ENCODE measurements at places on chromosomes 7 and 10.
A peak's percentile ranks its signal among the peaks of the same experiment; 100 is the strongest.

GRCh38 chr10:34024693-34025425 is 690.4 kb upstream of the NRP1 start:
- no peak for DNase-seq

- DNase-seq = no peak
Measured at GRCh38 chr7:78172933-78173591, 374.5 kb downstream of the PHTF2 start.

DNA sequence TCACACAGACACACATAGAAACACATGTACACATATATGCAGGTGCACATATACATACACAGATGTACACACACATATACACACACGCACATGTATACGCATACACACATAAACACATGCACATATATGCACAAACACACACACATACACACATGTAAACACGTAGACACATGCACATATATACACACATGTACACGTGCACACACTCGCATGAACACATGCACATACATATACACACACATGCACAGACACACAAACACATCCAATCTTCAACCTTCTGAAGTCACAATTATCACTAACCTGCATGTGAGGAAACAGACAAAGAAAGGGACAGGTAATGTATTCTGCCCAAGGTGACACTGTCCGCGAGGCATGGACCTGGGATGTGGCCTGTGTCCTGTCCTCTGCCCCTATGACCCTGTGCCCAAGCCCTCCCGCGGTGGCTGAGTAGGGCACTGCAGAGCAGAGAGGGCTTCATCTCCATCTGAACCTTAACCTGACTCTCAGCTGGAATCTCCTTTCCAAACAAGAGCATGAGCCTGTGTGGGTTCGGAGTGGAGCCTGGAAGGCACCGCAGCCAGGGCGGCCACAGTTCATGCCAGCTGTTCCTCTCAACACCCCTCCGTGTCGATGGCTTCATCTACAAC is 660.9 kb downstream of the SDK1 start:
- no peak for DNase-seq

GRCh38 chr7:69403169-69403568 is 195.1 kb upstream of the AUTS2 start:
- DNase-seq = no peak

- no peak for DNase-seq
Measured at GRCh38 chr10:127974911-127975310, 68.0 kb downstream of the PTPRE start.

GRCh38 chr7:363626-364025 is 73.7 kb downstream of the FOXL3 start:
- no peak for DNase-seq

GRCh38 chr10:128843972-128844371 is 623.1 kb upstream of the MGMT start:
- DNase-seq = no peak

GRCh38 chr7:46939089-46939488 is 642.8 kb downstream of the TNS3 start:
- DNase-seq = no peak

- no peak for DNase-seq
Measured at GRCh38 chr10:71237843-71238623, 25.7 kb downstream of the UNC5B start.

DNA sequence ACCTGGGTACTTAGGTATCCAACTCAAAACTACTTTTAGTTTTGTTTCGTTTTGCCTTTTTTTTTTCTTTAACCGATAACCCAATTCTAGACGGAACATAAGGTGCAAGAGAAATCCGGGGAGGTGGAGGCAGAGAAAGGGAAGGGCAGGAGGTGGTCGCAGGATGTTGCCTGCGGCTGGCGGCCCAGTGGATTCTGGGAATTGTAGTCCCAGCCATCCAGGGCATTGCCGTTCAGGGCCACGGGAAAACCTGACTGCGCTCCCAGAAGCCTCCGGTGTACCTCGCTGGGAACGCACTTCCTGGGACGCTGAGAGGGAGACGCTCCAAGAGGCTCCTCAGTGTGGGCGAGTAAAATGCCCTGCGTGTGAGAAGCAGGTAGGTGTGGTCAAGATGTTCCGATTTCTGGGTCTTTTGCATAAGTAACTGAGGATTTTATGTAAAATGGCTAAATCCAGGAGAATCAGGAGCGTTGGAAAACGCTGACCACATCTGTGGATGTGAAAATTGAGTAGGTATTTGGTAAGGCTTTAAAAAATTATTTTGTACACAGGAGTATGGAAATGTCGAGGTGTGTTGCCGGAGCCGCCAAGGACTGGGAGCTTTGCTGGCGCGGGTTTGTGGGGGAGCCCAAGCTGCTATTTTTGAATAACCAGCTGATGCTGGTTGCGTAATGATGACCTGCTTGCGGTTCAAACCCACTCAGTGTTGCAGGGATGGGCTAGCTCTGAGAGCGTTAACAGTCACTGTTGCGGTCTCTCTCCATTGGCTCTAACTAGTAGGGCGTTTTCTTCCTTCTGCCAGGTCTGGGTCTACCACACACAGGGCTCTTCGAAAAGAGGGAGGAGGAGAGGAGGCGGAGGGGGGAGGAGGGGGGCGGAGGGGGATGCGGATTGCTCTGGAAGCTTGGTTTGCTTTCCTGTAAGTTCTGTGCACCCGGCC is at the start of gene CLDN12:
Gene CLDN12, plus strand, starts transcription at position 288 of the 940 bp plus-strand sequence. CDS start 9,216 bp downstream, outside the sequence.
- DNase-seq = peak; percentile 19

DNA sequence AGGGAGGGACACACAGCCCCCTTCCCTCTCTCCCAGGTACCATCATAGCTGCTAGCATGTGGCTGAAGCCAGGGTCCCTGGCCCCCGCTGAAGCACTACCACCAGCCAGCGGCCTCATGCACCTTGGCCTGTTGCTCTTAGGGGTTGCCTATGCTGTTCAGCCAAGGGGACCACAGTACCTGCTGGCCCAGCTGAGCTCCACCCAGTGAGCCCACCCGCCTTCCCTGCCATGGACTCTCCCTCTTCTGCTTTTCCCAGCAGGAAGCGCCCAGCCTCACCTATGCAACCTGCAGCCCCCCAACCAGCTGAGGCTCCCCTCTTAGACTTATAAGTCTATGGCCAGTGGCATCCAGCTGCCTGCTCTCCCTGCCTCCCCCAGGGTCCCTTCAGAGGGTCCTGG is 8.7 kb upstream of the MTPAP start:
- no peak for DNase-seq

DNA sequence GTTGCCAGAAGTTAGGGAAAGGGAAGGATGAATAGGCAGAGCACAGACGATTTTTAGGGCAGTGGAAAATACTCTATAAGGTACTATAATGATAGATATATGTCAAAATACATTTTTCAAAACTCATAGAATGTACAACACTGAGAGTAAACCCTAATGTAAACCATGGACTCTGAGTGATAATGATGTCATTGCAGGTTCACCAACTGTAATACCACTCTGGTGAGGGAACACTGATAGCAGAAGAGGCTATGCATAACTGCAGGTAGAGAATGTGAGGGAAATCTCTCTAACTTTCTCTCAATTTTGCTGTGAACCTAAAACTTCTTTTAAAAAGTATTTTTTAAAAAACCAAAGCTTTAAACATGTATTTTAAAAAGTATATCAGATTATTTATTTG is 22.1 kb downstream of the POT1 start:
- DNase-seq = no peak

DNA sequence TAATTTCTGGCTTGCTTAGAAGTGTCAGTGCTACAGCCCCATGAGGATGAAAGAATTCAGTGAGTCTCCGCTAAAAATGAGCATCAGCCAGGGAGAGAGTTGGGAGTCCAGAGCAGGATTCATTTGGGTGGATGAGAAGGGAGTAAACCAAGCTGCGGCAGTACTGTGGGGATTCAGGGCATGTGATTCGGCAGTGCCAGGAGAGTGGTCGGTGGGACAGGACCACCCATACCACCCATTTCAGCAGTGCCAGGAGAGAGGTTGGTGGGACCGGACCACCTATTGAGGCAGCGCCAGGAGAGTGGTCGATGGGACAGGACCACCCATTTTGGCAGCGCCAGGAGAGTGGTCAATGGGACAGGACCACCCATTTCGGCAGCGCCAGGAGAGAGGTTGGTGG is 144.2 kb downstream of the CELF2 start:
- no peak for DNase-seq

- no peak for DNase-seq
Measured at GRCh38 chr7:131038153-131038552, 289.5 kb upstream of the MKLN1 start.

DNA sequence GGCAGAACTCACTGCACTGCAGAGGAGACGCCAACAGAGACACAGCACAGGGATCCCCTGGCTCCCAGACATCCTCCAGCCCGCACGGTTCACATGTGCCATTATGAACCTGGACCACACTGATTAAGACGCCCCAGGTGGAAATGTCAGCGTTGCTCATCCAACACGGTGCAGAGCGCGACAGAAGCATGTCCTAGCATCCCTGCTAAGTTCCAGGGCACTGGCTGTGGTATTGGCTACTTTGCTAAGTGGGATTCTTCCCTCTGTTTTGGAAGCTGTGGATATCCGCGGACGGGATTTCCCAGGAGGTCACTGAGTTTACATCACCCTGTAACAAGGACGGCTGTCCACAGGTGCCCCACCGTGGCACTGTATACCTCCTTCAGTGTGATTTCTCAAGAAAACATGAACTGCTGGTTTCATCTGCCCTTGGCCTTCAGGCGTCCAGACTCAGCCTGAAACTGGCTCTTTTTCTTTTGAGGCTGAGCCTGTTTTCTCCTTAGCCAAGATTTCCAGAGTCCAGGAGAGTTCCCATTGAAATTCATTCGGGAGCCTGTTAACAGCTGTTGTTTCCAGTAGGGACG is 324.0 kb downstream of the WDR37 start:
- DNase-seq = no peak

DNA sequence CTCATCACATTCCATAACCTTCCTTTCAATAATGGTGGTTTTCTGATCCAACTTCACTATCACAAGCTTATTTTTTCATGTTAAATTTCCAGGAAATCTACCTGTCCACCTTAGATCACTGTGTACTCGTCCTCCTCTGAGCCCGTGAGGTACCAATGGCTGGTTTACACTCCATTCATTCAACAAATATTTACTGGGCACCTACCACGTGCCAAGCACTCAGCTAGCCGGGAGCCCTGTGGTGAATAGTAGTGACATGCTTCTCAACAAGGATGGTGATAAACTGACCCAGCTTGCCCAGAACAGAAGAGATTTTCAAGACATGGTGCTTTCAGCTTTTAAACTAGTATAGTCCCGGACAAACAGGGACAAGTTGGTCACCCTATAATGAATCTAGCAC is 98.2 kb downstream of the FAM204A start:
- no peak for DNase-seq

DNA sequence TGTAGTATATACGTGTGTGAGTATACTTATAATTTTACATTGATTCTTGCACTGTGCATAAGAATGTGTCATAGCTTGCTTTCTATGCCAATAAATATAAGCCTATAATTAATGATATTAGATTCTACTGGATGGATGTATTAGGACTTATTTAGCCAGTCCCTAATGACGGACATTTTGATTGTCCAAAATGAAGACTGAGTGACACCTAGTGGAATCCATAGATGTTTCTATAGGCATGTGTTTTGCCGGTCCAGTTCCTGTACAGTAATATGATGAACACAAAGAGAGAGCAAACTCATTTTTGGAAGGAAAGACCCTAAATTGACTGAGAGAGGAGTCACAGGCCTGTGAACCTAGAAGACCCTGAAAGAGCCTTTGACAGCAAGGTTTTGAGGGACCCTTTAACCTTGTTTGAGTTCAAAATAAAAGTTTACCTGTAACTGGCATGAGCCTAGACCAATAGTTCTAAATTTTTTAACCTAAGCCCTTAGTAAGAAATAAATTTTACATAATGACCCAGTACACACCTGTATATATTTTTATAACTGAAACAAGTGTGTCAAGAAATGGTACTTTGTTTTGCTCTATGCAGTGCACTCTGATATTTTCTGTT is 42.4 kb upstream of the AGBL3 start:
- no peak for DNase-seq

GRCh38 chr7:46776790-46777189 is 805.1 kb downstream of the TNS3 start:
- DNase-seq = no peak

GRCh38 chr7:25028370-25029021 is 48.5 kb upstream of the OSBPL3 start:
- DNase-seq = no peak

DNA sequence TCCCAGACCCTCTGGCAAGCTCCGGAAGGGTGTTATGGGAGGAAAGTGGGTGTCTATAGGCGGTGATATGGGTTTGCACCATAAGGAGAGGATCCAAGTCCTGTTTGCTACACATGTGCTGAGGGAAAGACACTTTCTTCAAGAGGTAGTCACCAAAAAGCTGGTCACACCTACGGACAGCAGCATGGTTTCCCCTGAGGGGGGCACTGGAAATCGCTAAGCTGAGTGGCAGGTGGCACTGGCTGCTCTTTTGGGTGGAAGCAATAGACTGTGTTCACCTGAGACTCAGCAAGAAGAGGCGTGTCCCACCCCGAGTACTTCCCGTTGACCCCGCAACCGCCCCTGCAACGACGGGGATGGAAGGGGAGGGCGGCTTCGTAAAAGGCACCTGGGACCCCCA is 1.8 kb upstream of the FOXI2 start:
- no peak for DNase-seq

- DNase-seq = no peak
Measured at GRCh38 chr7:97601931-97602457, 129.9 kb upstream of the TAC1 start.

GRCh38 chr7:132347858-132348257 is 228.4 kb downstream of the PLXNA4 start:
- DNase-seq = no peak

DNA sequence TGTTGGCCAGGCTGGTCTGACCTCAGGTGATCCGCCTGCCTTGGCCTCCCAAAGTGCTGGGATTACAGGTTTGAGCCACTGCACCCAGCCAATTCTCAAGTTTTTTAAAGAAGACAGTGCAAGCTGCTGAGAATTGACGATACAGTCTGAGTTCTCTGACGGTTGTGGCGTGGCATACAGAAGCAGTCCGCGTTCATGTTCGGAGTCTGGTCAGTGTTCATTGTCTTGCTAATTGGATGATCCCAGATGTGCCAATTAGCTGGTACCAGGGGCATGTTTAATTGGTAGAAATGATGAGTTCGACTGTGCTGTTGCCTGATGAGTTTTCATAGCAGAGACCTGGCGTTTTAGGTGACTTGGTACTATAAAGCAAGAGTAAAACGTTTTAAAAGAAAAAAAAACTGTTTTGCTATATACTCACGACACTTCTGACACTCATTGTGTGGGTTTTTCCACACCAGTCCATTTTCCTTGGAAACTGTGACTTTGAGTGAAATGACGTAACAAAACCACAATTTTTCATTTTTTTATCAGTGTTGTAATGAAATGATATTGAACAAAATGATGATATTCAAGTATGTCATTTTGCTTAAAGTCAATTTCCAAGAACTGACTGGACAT is 32.3 kb downstream of the CAMK1D start:
- DNase-seq = no peak

- DNase-seq = no peak
Measured at GRCh38 chr10:133044401-133044811, 43.3 kb upstream of the ADGRA1 start.

DNA sequence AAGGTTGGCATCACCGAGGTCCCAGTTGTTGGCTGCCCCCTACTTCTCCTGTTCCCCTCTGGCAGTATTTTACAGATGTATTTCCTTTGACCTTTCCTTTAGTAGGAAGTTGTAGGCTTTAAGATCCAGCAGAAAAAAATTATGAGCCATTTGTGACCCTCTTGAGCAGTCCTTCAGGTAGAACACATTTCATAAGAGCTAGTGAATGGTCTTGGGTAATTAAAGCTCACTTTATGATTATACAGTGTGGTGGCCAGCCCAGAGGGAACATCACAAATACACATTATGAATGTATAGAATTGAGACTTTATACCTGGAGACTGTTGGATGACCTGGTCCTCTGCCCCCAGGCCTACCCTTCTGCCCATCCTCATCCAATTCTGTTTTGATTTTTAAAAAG is 57.0 kb downstream of the KAT6B start:
- DNase-seq = no peak

GRCh38 chr7:55129541-55130394 is 111.0 kb downstream of the EGFR start:
- DNase-seq = no peak

All from activated naive CD4-positive, alpha-beta T cell (primary cell).